Ammon's horn (tissue), 1 donor: ENCODE measurements at places on chromosomes 4 and X.

DNA sequence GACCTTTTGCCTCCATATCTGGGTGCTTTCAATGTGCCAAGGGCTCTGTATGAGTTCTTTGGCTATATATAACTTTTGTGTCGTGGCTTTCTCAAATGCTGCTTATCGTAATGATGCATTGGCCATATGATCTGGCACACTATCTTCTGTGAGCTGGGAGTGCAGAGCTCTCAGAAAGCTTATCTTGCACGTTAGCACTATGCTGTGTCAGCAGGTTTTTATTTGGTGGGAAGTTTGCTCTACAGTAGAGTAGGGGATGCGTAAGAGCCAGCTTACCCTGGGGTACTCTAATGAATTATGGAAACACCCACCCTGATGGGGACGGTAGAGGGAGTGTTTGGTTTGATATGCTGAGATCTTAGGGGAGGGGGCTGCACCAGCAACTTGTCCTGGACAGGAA, 119.6 kb downstream of the FAAH2 start:
- DNase-seq, result no peak

DNA sequence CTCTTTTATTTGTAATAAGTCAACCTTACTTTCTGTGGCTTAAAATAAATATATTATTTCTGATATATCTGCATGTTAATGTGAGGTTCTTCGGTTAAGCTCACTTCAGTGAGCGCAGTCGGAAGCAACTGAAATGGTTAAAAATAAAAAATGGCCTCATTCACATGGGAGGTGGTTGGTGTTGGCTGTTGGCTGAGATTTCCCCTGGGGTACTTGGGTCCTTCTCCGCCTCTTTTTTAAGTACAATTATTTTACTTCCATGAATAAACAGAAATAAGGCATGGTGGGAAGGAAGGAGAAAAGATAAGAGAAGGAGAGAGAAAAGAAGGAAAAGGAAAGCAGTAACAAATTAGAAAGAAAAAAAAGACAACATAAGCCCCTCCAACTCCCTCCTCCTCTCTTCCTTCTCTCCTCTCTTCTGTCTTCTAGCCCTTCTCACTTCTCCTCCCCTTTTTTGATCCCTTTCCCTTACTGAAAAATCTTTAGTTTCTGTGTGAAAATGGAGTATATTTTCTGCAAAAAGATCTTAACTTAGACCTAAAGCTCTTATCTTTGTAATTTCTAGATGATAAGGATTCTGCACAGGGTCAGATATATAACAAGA, 19.7 kb upstream of the CXCL3 start:
- no peak for DNase-seq

- DNase-seq, result peak; percentile 74
These were observed 895 bp downstream of the SMIM14 start for GRCh38 chr4:39637586-39638353.

- no peak for DNase-seq
These were observed 61.5 kb downstream of the NSD2 start for GRCh38 chr4:1932736-1933135.

DNA sequence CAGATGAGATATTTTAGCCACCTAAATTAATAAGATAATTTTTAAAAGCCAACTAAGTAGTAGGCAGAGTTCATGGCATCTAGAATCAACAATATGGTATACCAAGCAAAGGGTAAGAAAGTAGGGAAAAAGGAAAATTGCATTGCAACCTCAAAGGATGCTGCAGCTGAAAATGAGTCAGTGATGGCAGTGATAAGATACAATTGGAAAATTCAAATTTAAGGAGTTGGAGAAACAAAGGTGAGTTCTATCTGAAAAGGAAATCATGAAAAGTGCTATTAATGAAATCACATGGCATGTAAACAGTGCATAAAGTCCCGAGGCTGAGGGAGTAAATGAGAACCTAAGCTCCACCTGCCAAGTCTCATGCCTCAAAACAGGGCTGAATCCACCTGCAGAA, 33.9 kb downstream of the SHROOM4 start:
- no peak for DNase-seq

DNA sequence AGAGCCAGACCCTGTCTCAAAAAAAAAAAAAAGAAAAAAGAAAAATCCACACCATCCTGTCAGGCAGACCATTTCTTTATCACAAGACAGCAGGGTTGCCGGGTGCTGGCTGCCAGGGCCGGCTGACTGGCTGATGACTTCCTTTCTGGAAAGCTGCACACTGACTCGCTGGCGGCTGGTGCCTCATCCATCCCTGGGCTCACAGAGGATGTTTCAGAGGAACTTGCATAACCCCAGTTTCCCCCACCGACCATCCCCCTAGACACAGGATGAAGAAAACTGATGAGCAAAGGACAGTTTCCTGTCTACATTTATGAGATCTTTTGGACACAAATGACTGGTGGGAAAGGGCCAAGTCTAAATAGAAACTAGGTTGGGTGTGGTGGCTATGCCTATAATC, 14.1 kb downstream of the HPSE start:
- peak; percentile 73 for DNase-seq
